ENCODE measurements at places on chromosomes 1 and 21.

GRCh38 chr1:89043940-89044339 lies 21.1 kb downstream of the GBP1 start:
- DNase-seq = no peak

- DNase-seq = peak; percentile 49
These were observed 37.9 kb upstream of the MGST3 start for GRCh38 chr1:165592945-165593823.

- DNase-seq = no peak
These were observed 52.4 kb downstream of the PHC2 start for GRCh38 chr1:33378524-33378923.

DNA sequence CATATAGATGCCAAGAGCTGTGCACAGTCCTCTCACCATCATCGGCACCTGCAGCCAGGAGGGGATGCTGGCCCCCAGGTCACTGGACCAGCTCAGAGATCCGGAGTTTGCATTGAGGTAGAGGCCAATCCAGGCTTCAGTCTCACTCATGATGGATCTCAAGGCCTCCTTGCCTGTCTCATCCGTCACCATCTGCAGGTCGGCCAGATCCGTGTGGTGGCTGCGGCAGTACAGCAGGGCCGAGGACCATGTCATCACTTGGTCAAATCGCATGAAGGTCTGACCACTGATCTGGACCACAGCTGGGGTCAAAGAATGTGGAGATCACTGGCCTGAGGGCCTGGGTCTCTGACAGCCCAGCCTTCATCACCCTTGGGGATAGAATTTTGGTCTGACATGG lies 6.6 kb downstream of the CLEC20A start:
- no peak for DNase-seq

DNA sequence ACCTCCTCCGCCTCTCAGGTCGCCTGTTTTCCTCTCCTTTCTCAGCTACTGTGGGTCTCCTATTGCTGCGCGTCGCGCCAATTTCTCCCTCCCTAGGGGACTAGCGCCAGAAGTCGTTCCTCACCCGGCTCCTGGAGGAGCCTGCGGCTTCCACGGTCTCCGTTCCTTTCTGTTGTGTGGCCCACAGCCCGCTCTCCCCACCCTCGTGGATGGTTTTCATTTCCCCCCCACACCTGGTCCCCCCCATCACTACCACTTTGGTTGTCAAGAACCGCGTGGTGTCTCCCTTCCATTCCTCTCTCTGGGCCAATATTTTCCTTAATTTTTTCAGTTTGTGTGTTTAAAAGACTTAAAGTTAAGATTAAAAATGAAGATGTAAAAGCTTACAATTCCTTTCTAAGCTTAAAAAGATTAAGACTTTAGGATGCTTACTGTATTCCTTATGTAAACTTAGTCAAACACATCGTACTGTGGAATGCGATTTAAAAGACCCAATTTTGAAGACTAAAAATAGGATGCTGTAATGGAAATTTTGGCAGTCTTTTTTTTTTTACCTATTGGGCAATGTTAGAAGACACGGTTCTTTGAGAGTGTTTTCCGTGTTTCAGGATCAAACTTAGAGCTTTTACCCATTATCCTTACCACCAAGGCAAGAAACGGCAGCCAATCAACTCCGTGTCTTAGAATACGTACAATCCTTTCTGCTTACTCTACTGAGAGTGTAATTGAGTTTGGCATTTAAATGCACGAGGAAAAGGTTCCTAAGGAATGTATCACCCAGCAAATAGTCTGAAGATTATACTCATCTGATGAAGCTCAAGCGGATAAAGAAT lies 773 bp downstream of the CNST start:
- DNase-seq = peak; percentile 66

- no peak for DNase-seq
These were observed 435.6 kb upstream of the CHRM3 start for GRCh38 chr1:238950784-238951183.

- no peak for DNase-seq
These were observed 31.2 kb downstream of the NCF2 start for GRCh38 chr1:183559061-183559460.

GRCh38 chr1:221751226-221751887 lies 9.5 kb upstream of the DUSP10 start:
- DNase-seq = no peak

DNA sequence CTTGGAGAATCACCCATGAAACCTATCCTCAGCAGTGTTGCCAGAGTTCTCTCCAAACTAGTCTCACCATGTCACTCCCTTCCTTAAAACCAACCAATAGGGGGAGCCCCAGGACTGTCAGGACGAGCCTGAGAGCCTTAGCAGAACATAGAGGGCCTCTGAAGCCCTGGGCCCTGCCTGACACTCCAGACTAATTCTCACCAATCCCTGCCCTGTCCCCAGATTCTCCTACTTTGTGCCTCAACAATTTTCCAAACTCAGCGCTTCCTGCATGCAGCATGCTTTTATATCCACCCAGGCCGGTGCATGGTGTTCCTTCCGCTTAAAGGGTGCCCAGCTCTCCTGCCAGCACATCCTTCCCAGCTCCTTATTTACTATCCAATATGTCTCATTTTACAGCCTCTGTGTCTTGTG lies 42.7 kb downstream of the HSD3B1 start:
- DNase-seq = peak; percentile 80

GRCh38 chr21:27812279-27812678 lies 845.4 kb upstream of the ADAMTS5 start:
- no peak for DNase-seq

DNA sequence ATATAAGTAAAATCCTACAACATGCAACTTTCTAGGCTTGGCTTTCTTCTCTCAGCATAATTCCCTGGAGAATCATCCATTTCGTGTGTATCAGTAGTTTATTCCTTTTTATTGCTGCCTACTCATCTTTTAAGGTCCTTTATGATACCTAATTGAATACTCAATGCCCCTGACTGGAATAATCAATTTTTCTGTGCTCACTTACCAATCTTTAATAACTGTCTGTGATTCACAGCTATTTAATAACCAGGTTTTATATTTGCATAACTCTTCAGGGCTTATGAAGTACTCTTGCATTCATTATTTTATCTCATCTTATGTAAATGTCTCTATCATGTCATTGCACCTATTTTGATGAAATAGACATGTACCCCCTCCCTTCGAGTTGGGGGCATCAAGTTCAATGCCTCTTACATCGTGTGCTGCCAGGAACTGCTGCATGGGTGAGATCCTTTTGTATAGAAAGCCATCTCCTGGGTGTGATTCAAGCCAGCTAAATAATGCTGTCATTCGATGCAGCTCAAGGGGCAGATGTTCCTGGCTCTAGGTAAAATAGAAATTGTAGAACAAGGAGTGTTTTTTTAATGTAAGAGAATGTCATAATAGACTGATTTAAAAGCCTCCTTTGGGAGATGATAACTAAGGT lies 222.7 kb downstream of the SLC35F3 start:
- DNase-seq = no peak

DNA sequence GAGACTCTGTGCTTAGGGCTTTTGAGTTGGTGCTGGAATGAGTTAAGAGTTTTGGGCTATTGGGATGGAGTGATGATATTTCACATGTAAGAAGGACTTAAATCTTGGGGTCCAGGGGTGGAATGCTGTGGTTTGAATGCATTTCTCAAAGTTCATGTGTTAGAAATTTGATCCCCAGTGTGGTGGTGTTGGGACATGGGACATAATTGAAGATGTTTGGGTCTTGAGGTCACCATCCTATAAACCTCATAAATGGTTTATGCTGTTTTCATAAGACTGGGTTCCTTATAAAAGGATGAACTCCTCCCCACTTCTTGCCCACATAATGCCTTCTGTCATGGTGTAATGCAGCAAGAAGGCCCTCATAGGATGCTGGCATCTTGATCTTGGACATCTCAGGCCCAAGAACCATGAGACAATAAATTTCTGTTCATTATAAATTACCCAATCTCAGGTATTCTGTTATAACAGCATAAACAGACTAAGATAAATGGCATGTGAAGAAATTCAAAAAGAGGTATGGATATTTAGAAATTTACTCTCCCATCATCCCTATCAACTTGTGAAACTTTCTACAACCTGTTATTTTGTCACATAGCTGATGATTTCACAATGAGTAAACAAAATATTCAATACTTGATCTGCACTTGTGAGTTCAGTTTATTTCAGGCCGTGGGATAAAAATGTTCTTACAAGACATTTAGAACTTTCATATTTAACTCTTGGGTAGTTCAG lies 48.0 kb upstream of the NEK7 start:
- DNase-seq = no peak

DNA sequence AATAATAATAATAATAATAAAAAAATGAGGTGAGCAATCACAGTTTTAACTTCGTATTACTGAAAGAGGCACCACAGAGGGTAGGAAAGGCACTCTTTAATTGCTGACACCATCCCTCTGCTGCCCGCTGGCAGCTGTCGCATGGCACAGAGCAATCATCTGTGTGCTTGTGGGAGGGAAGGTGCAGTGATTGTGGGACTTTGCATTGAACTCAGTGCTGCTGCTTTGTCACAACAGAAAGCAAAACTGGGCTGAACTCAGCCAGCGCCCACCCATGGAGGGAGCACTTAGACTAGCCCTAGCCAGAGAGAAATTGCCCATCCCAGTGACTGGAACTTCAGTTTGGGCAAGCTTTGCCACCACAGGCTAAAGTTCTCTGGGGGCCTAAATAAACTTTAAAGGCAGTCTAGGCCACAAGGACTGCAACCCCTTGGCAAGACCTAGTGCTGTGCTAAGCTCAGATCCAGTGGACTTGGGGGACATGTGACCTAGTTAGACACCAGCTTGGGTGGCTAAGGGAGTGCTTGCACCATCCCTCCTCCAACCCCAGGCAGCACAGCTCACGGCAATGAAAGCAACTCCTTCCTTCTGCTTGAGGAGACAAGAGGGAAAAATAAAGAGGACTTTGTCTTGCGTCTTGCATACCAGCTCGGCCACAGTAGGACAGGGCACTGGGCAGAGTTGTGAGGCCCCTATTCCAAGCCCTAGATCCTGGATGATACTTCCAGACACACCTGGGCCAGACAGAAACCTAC lies 59.3 kb downstream of the WDR4 start:
- DNase-seq = no peak

DNA sequence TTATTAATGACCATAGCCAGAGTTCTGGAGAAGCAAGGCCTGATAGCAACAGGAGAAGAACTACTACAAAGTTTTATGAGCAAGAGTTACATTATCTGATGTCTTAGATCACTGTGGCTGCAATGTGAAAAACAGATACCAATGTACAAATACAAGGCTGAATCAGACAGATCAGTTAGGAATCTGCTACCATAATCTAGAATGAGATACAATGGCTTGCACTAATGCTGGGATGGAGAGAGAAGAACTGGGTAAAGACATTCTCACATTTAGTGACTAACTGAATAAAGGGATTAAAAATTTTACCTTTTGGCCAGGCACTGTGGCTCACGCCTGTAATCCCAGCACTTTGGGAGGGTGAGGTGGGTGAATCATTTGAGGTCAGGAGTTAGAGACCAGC lies 41.3 kb downstream of the ARID4B start:
- DNase-seq = no peak

DNA sequence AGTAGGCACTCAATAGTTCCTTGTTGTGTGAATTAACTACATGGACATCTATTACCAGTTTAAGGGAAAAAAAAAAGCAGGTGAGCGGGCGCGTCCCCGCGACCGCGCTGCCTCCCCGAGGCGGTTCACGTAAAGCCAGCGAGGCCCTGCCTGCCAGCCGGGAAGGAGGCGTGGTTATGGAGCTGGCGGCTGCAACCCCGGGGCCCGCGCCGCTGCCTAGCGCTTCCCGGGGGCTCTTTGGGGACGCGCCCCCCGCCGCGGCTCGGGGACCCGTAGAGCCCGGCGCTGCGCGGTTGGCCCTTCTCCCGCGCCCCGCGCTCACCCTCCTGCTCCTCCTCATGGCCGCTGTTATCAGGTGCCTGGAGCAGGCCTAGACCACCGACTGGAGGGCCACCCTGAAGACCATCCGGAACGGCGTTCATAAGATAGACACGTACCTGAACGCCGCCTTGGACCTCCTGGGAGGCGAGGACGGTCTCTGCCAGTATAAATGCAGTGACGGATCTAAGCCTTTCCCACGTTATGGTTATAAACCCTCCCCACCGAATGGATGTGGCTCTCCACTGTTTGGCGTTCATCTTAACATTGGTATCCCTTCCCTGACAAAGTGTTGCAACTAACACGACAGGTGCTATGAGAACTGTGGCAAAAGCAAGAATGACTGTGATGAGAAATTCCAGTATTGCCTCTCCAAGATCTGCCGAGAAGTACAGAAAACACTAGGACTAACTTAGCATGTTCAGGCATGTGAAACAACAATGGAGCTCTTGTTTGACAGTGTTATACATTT lies 2.6 kb upstream of the CC2D1B start:
- DNase-seq = peak; percentile 61

GRCh38 chr1:55539652-55540512 lies 324.7 kb upstream of the USP24 start:
- no peak for DNase-seq

DNA sequence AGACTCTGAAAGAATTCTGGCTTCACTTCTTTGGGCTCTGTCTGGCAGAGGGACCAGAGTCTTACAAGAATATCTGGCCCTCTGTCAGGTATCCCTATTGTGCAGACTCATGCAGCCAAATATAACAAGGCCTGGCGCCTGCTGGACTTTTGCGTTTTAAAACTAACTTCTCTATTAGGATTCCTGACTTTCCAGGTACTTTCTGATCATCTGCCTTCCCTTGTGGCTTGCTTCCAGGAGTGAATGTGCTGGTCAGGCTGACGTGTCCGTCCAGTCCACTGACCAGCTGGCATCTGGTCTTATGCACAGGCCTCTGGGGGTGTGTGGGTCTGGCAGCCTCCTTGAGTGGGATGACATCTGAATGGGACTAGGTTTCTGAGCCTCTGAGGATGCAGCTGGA lies 8.6 kb upstream of the RAB29 start:
- no peak for DNase-seq

DNA sequence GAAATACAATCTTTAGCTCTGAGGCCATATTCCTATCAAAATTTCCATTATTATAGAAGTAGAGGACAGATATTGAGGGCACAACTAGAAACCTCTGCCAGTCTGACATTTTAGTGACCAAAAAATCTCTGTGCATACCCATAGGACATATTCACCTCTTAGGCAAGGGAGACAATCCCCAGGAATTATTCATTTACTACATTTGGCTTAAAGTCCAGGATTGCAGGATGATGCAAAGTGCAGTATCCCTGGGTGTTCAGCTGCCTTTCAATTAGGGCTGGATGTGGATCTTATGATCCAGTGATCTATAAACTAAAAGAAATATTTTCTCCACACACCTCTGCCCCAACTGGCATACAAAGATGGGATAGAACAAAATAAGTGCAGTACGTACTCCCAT lies 50.9 kb downstream of the PTGS2 start:
- DNase-seq = no peak

DNA sequence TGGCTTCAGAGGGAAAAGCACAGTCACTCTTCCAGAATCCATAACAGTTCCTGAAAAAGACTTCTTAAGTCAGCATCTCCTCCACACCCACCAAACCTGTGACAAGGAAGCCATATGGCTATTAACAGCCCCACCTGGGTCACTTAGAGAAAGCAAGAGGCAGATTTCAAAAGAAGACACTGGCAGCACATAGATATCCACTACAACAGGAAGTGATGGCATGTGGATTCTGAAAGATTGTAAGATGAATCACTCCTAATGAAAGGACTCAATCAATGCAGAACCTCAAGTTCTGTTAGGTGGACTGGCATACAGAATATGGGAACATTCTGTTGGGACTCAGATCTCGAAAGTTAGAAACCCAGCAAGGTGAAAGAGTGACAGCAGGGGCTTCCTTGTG lies 365.9 kb downstream of the TGFB2 start:
- no peak for DNase-seq

GRCh38 chr1:6360117-6360496 lies 33.5 kb downstream of the ACOT7 start:
- DNase-seq = no peak

All from NCI-H1436 (cell line).